Naive thymus-derived CD4-positive, alpha-beta T cell (primary cell): ENCODE measurements at places on chromosomes 5 and 9.
A peak's percentile ranks its signal among the peaks of the same experiment; 100 is the strongest.

- DNase-seq, result no peak
Measured at GRCh38 chr5:33721491-33722200, 170.1 kb downstream of the ADAMTS12 start.

- no peak for DNase-seq
Measured at GRCh38 chr9:21473236-21473635, 8.9 kb downstream of the IFNE start.

DNA sequence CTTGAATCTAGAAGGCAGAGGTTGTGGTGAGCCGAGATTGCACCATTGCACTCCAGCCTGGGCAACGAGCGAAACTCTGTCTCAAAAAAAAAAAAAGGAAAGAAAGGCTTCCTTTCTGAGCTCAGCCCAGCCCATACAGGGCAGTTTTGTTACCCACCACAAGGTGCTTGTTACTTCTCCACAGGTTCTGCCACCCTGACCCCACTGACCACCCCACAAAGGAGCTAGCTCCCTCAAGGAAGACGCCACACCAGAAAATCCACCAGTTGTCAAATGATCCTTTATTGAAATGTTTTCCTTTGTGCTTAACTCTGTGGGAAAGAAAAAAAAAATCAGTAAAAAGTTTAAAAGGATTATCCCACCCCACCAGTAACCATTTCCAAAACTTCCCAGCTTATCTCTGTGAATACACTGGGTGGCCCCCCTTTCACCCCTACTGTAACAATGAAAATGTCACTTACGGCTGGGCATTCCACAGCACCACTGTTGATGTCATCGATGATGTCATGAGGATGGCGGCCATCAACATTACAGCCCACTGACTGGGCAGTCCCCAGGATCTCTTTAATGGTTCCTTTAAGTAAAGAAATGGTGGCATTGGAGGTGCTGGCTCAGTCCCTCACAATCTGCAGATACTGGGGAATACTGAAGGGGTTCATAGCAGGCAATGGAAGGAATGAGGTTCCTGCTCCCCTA, 3.6 kb downstream of the RPL12 start:
- DNase-seq, result no peak

DNA sequence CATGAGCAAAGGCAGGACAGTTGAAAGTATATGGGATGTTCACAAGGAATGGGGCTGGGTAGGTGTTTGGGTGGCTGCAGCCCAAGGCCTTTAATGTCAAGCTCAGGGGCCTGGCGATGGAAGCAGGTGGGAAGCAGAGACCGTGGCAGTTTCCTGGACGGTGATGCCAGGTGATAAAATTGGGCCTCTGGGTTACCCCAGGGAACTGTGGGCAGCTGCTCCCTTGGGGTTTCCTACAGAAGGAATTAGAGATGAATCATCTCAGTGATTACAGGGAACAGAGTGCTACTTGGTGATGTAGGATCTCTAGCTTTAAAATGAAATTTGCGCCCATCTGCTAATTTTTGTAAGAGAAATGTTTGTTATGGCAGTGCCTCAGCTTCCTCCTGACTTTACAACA, 39.2 kb downstream of the TSTD2 start:
- no peak for DNase-seq

DNA sequence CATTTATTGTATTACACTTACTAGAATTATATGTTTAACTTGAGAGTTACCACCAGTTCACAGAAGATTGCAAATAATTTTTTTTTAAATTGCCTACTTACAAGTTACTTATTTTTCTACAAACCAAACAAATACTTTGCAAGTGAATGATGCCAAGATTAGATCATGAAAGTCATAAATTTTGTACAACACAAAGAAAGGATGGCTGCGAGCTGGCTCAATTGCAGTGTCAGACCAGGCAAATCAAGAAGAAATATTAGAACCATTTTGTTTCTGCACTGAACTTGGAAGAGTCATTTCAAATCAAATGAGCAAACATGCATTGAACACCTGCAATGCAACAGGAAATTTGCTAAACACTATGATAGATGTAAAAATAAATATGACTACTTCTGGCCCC, 97.3 kb downstream of the PLCXD3 start:
- no peak for DNase-seq

- no peak for DNase-seq
Measured at GRCh38 chr5:140075371-140075770, 32.3 kb upstream of the NRG2 start.

- DNase-seq, result no peak
Measured at GRCh38 chr5:123786411-123786810, 274.4 kb downstream of the CSNK1G3 start.

DNA sequence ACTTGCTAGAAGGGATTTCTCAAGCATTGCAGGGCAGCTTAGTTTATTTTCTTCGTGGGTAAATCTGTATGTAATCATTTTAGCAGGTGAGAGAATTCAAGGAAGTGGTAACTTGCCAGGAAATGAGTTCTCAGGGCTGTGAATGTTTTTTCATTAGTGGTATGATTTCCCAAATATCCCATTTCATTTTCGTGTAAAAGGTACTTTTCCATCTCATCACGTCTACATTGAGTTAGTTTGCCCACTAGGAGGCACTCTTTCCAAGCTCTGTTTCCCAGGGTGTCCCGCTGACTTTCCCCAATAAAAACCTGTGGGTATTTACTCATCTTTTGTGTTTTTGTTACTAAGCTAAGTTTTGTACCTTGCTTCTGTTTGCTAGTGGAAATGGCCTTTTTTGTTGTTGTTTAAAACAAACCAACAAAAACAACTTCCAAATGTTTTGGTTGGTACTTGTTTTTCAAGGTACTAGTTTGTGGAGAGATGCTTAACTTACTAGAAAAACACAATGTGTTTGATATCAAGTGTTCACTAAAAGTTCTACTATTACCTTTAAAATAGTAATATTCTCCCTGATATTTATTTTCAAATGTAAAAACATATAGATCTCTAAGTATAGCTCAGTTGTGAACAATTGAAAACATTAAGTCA, 373.6 kb downstream of the ADGRV1 start:
- DNase-seq, result no peak

DNA sequence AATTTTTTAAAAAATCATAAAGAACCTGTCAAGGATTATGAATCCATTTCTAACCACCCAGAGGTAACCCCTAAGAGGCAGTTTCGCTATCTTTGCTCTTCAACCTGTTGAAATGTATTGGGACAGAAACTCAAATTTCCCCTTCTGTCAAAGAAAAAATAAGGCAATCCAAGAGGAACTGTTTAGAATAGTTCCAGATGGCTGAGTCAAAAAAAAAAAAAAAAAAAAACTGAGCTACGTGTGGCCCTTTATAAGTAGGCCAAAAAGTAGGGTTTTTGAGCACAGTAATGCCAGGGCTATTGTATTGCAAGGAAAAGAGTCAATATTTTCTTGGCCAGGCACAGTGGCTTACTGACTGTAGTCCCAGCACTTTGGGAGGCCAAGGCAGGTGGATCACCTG, 94.9 kb downstream of the RAD23B start:
- DNase-seq, result no peak

DNA sequence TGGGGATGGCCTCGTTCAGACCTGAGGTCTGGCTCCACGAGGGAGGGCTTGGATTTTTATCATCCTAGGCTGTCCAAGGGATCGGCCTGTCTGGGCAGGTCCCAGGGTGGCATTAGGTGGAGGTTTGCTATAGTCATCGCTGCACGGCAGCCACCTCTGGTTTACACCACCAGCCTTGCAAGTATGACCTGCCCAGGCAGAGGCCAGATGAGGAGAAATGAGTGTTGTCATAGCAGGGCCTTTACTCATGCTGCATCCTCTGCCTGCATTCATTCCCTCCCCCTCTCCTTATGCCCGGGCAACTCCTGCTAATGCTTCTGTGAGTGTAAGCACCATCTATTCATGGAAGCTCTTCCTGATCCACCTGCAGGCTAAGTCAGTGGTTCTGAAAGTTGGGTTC, 15.3 kb upstream of the NDST1 start:
- DNase-seq, result no peak

DNA sequence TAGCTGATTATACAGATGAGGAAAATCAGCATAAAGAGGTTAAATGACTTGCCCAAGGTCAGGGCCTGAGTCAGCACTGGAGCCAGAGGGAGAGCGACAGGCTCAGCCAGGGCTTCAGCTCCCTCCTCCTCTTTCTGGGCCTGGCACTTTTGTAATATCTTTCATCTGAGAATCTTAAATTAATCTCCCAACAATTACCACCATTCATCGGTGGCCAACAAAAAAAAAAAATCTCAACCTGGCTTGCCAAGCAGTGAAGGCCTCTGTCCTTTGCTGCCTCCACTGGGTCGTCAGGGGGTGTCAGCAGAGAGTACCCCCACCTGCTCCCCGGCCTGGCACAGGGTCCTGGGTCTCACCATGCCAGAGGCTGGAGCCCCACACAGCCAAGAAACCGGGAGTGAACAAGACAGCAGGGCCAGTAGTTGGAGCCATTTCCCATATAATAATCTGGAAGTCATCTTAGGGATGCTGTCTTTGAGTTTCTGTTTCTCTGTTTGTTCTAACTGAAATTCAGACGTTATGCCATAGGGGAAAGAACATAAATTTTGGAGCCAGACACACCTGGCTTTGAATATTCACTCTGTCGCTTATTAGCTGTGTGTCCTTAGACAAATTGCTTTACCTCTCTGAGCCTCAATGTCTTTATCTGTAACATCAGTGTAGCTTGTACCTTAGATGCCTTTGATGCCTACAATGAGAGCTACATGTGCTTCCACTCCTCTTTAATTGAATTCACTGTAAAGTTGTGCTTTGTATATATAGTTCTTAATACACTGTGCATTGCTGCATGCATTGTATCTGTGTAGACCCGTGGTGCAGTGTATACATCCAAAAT, 299.9 kb upstream of the MSX2 start:
- no peak for DNase-seq

DNA sequence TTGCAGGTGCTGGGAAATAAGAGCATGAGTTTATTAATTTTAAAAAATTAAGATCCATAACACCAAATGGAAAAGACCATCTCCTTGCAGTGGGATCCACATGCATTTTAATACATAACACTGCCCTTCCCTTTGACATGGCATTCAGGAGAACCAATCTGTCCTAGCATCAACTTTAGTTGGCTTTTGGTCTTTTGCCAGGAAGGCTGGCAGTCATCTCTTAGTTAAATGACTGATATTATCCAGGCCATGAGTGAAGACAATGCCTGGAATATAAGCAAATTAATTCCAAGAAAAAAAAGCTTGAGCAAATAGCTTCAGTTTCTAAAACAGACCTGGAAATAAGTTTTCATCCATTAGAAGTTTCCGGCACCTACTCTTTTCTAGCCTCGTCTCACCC, 55.1 kb upstream of the OTULINL start:
- DNase-seq, result no peak

GRCh38 chr5:39376293-39376714, 12.0 kb upstream of the C9 start:
- DNase-seq, result peak; percentile 29

- no peak for DNase-seq
Measured at GRCh38 chr9:4740388-4740637, 689 bp downstream of the AK3 start.

- DNase-seq, result no peak
Measured at GRCh38 chr9:13971966-13972655, 341.8 kb downstream of the NFIB start.

GRCh38 chr5:157563373-157563928, 12.1 kb downstream of the ADAM19 start:
- no peak for DNase-seq

- no peak for DNase-seq
Measured at GRCh38 chr5:137609127-137609526, 110.0 kb upstream of the SPOCK1 start.

GRCh38 chr5:124080256-124080655, 568.3 kb downstream of the CSNK1G3 start:
- DNase-seq, result no peak

DNA sequence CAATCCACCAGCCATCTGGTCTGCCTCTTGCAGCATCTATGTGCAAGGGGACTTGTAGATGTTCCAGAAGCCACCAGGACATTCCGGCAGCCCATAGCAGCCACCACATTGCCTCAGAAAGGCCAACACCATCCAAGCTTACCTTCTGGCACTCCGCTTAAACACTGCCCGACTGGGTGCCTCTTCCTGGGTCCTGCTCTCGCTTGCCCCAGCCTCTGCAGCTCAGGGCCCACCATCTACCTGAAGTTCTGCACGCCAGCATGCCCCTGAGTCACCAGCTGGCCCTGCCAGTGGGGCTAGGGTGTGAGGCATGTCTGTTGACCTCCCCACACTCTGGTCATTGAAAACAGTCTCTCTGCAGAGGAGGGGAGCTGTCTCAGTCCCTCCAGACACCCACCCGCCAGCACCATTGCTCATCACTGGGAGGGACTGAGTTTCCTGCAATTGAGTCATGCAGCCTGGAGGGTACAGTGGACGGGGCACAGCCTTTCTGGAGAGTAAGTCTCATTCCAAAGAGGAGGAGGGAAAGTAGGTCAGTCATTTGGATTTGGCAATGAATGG, 16.9 kb upstream of the COL5A1 start:
- DNase-seq, result no peak

- DNase-seq, result no peak
Measured at GRCh38 chr5:67377631-67378030, 181.0 kb upstream of the CD180 start.

DNA sequence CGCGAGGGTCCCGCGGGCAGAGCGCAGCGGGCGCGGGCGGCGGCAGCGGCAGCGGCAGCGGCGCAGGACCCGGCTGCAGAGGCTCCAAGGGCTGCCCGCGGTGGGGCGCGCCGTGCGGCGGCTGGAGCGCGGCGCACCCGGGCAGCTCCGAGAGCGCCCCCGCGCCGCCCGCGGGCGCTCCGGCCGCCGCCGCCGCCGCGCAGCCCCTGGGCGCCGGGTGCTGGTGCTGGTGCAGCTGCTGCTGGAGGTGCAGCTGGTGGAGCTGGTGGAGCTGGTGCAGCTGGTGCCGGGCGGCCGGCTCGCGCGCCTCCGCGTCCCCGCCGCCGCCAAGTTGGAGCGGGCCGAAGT, 644 bp downstream of the IER5L start:
- DNase-seq, result no peak

DNA sequence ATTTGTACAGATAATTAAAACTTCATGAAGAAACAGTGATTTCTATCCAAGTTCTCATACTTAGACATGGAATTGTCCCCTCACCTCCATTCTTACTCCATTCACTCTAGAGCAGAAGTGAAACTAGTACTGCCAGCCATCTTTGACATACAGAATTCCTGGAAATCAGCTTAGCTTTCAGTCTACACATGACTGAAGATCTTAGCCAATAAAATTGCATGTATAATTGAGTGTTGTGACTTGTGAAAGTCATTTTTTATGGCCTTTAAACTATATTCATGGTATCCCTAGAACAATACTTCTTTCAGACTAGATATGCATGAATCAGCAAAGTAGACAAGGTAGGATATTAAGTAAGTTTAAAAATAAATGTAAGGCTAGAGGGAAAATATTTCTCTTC, 705.2 kb upstream of the ZNF608 start:
- no peak for DNase-seq

- no peak for DNase-seq
Measured at GRCh38 chr5:97101189-97101910, 41.1 kb downstream of the LIX1 start.

DNA sequence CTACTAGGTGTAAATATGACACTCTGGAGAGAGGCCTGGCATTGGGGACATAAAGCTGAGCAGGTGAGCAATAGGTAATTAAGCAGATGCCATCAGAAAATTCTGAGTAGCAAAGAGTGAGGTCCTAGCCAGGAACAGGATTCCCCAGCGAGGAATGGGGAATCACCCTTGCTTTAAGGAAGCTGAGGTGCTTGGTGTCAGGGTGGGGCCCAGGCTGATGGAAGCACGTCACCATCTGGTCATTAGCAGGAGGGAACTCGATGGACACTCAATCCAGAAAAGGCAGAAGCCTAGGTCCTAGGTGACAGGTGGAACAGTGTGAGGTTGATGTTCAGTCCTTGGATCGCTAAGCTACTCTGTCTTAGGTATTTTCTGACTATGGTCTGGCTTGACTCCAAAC, 562.7 kb upstream of the DAP start:
- DNase-seq, result no peak
